Cerebellar nuclear complex (tissue), 1 donor: ENCODE measurements at places on chromosomes 7 and 10.
A peak's percentile ranks its signal among the peaks of the same experiment; 100 is the strongest.

DNA sequence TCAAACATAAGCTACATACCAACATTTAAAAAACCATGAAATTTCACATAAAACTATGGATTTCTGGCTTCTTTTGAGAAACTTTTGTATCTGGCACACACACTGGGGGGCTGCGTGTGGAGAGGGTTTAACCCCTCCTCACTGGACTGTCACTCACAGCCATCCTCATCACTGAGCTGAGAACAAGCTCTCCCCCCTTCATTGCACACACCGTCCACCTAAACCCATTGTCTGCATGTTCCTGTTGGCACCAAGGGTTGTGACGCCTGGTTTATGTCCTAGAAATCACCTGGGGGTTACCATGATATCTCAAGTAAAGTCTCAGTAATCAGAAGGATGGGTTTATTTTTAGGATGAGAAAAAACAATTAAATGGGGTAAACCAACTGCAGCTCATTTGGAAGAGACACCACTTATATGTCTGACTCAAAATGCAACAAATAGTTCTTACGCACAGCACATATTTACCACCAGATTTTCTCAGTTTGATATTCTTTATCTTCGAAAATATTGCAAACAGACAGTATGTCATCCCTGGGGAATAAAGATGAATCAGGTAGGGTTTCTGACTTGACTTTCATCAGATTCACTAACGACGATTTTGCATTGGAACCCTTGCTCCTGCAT, 218.5 kb upstream of the KLF6 start:
- DNase-seq, result no peak

DNA sequence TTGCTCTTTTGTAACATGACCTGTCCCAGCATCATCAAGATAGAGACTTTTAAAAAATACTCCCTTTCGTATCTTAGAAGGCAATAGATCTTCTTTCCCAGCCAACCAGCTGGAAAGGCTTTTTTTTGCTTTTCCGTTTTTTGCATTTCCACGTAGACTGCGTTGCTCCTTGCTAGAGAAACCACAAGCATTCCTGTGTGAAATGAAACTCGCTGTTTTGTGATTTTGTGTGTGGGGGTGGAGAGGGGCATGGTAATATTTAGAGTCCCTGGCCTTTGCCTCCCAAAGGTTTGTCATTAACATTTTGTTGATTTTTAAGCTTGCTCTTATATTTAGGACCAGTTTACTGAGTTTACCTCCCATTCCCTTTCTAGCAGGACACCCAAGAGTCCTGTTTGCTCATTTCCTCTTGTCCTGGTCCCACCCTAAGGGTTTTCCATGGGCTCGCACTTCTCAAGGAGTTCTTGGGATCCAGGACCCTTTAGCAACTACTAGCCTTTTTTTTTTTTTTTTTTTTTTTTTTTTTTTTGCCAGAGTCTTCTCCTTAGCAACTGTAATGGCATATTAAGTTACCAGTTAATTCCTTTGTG, 243.6 kb downstream of the BICC1 start:
- DNase-seq, result no peak

- DNase-seq, result no peak
Measured at GRCh38 chr10:128364631-128365030, 238.4 kb upstream of the MKI67 start.

- no peak for DNase-seq
Measured at GRCh38 chr7:69663911-69664832, 65.9 kb downstream of the AUTS2 start.

- DNase-seq, result no peak
Measured at GRCh38 chr10:51488766-51489408, 210.5 kb downstream of the CSTF2T start.

GRCh38 chr7:111855161-111855841, 293.0 kb upstream of the IMMP2L start:
- DNase-seq, result no peak

DNA sequence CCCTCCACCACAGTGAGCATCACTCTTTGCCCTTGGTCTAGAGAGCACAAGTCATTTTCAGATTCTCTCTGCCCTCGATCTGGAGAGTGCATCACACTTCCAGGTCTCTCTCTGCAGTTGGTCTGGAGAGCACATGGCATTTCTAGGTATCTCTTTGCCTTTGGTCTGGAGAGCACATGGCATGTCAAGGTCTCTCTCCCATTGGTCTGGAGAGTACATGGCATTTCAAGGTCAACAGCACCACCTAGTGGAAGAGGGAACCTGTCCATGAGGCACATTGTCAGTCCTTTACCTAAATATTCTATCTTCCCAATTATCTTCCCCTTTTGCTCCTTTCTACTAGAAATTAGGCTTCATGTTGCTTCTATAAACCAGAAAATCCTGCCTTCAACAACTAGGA, 1139.4 kb downstream of the XPNPEP1 start:
- DNase-seq, result no peak

- no peak for DNase-seq
Measured at GRCh38 chr7:18177815-18178660, 150.4 kb upstream of the PRPS1L1 start.

- DNase-seq, result no peak
Measured at GRCh38 chr7:73376671-73377412, 48.9 kb downstream of the FKBP6 start.

- no peak for DNase-seq
Measured at GRCh38 chr7:155058896-155059295, 11.2 kb upstream of the HTR5A start.

DNA sequence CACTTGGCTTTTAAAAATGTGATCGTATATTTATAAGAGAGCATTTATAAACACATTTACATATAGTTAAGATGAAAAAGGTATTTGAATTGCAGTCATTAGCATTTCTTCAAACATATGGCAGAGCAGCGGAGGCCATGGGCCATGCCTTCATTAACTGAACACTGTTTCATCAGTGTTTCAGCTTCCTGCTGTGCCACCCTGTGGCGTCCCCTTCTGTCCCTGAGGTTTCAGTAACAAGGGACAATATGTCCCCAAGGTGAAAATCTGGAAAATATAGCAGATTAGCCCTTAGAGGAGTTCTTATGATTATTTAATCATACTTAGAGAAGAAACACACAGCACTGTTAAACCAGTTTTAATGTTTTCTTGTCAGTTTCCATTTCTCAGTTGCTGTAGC, 577.8 kb downstream of the ETV1 start:
- DNase-seq, result peak; percentile 76

DNA sequence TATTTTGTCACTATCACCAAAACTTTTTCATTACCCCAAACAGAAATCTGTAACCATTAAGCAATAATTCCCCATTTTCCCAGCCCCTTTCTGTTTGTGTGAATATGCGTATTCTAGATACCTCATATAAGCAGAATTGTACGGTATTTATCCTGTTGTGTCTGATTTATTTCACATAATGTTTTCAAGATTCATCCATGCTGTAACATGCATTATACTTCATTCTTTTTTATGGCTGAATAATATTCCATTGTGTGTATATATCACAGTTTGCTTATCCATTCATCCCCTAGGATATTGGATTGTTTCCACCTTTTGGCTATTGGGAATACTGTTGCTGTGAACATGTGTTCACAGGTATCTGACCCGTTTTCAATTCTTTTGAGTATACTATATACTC, 26.5 kb downstream of the GALNT11 start:
- no peak for DNase-seq

DNA sequence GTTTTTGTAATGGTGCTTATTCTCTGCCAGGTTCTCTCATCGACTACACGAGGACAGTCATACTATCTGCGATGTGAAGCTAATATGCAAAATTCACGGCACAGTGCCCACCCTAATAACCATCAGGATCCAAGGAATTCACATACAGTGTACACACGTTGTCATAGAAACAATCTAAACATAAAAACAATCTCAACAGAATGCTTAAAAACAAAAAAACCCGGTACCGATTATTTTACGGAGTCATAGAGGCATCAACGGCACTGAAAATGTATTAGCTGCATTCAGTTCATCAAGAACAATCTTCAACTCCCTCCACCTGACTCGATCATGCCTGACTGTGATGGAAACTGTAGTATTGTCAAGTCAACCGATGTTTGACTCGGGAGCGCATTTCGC, 628 bp downstream of the MRPS33 start:
- no peak for DNase-seq

GRCh38 chr10:103578782-103579382, 85.4 kb downstream of the NEURL1 start:
- no peak for DNase-seq

DNA sequence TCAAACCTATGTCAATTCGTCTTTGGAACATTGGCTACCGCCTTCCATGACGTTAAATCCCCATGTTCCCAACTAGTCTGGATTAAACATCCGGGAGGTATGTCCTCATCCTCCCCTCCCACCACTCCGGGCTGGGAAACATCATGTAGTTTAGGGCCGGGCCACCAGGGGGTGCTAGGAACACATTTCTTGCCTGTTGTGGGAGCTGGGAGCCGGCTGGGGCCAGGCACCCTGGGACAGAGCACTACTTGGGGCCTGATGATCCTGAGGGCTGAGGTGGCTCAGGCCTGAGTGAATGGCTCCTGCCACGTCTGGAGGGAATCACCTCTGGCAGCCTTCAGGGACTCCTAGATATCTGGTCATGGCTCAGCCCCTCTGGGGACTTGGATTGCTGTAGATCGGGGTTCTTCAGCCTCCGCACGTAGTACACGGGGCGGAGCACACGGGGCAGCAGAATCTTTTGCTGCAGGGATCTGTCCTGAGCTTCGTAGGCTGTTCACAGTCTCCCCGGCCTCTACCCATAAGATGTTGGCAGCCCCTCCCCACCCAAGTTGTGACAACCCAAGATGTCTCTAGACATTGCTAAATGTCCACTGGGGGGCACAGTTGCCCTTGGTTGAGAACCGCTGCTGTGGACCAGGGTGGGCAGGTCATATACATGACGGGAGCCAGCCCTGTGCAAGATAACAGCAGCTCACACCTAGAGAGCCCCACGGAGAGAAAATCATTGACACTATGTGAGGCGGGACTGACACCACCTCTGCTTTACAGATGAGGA, 141.2 kb upstream of the ZNF716 start:
- no peak for DNase-seq

DNA sequence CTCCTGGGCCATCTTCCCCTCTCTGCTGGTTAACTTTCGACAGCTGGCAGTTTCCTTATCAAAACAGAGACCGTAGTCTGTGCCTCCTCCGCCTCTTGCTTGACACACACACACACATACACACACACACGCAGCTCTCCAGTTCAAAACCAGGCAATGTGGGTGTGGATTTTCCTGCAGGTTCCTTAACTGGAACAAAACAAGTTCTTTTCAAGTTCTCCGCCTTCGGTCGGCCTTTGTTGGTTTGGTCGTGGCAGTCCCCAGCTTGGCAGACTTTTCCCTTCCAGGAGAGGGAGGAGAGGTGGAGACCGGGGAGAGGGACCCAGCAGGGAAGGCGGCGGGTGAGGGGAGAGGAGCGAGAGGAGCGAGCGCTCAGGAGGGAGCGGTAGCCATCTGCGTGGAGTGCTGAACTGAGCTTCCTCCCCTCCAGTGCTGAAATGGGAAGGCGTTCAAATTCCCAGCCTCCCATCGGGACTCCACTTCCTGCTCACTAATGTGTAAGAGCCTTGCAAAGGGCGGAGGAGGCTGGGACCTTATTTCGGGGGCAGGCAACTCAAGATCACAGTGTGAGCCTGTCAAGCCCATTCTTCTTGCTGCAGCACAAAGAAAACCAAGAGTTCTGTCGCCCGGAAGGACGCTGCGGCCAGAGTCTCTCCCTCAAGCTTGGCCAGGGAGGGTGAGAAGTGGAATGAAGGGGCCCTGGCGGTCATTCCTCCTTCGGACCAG, 120.6 kb downstream of the PRPF18 start:
- DNase-seq, result no peak

DNA sequence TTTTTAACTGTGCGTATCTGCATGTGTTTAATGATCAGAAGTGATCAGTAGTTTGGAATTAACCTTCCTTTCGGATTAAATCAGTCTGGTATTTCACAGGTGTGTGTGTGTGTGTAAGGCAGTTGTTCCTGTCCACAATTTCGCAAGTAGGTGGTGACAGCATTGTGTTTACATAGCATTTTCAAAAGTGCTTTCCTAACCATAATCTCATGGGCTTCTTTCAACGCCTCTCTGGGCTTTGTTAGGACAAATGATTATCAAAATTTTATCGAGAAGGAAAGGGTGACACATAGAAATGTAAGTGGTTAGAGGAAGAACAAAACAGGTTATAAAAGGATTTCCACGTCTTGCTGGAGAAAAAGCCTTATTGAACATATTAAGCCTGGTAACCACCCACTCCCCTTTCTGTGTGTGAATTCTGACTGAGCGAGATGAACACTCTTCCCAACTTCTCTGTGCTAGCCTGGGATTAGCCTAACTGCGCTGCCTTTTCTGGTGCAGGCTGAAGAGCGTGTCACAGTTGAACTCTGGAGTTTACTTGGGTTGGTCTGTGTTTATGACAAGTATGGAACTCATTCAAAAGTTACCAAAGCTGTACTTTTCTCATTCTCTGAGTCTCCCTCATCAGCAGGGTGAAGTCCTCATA, 292.3 kb upstream of the PITRM1 start:
- DNase-seq, result no peak

DNA sequence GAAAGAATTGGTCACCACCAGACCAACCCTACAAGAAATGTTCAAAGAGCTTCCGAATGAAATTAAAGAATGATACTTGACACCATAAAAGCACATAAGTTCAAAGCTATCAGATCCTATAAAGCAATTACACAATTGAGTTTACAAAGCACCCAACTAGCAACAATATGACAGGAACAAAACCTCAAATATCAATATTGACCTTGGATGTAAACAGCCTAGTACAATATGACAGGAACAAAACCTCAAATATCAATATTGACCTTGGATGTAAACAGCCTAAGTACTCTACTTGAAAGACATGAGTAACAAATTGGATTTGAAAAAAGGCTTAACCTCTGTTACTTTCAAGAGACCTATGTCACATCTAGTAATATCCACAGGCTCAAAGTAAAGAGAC, 1201.4 kb downstream of the XPNPEP1 start:
- DNase-seq, result no peak

- no peak for DNase-seq
Measured at GRCh38 chr7:21507627-21508343, 35.1 kb upstream of the DNAH11 start.

GRCh38 chr10:101724446-101724845, 29.5 kb upstream of the FBXW4 start:
- no peak for DNase-seq

GRCh38 chr10:35726846-35727245, 84.8 kb upstream of the FZD8 start:
- DNase-seq, result no peak

DNA sequence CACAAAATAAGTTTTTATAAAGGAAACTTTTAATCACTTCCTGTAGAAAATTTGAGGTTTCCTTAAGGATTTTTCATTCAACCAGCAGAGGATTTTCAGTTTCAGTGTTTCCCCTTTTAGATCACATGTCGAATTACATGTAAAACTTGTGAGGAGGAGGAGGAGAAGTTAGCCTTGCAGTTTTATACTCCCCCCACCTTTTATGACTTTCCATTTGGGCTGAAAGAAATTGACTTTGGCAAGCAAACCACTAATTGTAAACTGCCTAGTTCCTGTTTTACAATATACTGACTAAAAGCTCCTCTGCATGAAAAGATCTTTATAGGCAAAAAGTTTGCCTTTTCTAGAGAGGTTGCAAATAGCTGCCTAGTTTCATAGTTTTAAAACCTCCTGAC, 3.0 kb downstream of the BAMBI start:
- no peak for DNase-seq
